Lower leg skin (tissue), 4 donors: ENCODE measurements at places on chromosomes 1 and 21. TPM values are rescaled to one million over a fixed set of nuclear protein-coding genes. Genes with fewer than 3 reads are reported as not detected.

DNA sequence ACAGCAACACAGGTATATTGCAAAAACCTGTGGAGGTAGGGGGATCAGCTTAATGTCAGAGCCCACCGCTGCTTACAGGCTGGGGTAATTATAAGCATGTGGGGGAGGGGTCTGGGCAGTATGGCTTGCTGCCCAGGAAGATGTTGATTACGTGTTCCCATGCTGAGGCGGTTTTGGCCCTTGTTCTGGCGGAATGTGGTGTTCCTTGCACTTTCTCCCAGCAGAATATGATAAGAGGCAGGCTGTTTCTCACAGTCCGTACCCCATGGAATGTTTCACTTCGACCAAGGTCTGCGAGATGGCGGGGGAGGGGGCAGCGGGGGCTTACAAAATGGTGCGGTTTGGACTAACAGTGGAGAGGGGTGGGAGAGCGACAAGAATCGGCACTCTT lies 9.8 kb upstream of the HPCAL4 start:
- DNase-seq: no peak

GRCh38 chr1:25550683-25551310 lies 7.4 kb downstream of the LDLRAP1 start:
- no peak for DNase-seq

- no peak for DNase-seq
Observed at GRCh38 chr1:44294588-44295007, 60.5 kb downstream of the ERI3 start.

DNA sequence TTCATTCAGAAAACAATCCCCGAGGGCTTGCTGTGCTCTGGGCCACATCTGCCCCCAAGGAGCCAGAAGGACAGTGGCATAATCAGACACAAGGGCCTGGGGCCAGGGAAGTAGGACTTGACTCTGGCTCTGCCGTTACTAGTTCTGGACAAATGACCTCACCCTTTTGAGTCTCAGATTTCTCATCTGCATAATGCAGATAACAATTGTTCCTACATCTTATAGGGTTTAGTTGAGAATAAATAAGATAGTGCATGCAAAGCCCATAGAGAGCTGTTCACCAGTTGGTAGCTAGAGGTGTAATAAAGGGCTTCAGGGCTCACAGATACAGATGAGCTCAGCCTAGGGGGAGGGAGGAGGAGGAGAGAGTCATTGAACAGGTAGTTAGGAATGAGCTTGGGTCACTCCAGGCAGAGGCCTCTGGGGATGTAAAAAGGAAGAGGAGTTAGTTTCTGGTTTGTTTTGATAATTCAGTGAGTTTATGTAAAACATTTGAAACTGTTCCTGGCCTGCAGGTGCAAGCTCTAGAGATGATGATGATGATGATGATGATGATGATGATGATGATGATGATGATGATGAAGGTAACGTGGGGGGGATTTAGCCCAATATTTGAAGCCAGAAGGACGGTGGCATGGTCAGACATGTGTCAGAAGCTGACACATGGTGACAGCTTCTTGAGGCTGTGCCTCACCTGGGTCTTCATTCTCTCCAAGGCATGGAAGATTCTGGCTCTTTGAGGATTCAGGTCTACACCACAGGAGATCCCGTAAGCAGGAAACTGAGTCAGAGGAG lies 858 bp downstream of the LACTBL1 start:
- DNase-seq: no peak

- no peak for DNase-seq
Observed at GRCh38 chr1:178057141-178057765, 36.7 kb upstream of the RASAL2 start.

DNA sequence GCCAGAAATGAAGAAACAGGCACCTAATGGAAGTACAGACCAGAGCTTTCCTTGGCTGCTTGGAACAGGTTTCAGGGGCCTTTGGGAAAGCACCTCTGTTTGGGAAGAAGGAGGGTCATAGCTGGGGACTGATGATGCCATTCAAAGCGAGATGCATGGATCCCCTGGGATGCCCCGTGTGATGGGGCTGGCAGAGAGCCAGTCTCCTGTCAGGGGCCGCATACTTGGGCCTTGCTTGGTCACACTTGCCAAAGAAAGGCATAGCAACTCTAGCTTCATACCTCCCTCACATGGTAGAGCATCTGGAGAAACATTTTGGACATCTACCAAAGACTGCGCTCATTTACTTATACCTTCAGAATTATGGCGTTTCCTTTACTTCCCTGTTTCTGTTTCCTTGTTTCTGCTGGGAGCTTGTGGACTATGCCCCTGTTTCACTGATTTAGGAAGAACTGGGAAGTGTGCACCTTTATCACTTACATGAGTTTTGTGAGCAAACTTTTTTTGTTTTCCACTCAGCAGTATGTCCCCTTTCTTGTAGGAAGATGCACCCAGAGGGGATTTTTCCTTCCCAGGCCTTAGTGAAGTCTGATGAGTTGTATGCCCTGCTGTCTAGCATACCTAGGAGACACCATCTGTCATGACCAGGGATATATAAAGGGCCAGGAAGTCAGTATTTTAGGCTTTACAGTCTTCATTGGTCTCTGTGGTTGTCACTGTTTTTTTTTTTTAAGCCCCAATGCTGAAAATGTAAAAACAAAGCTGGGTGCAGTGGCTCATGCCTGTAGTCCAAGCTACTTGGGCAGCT lies 19.8 kb upstream of the ST3GAL3 start:
- no peak for DNase-seq

WDR64 gene
- not detected for total RNA-seq

HES2 gene
- 44.1 TPM for total RNA-seq

DNA sequence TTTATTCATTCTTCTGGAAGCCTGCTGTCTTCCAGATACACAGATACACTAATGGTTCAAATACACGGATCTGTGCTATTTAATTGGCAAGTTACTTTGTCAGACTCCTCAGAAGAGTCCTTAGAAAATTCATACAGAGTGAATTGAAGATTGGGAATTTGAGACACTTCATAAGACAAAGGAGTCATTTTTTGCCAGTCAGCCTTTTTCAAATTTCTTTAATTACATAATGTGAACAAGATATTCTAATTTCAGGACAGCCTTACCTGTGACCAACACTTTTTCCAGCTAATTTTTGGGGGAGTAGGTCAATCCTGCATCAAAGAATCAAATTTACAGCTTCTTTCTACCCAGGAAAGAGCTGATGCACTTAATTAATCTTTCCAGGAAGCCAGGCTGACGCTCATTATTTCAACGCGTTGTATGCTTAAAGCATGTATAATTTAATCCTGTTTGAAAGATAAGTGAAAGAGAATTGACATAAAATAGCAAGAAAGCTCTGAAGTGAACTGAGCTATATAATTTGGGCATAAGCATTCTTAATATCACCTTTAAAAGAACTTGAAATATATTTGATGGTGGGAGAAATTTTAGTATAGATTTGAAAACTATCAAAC lies 12.8 kb upstream of the NRIP1 start:
- no peak for DNase-seq

RPE65 gene
- not detected for total RNA-seq

SMCP gene
- not detected for total RNA-seq

MRAP gene
- 1.4 TPM for total RNA-seq

GRCh38 chr1:84849357-84849975 lies 43.5 kb downstream of the LPAR3 start:
- DNase-seq: no peak

DNA sequence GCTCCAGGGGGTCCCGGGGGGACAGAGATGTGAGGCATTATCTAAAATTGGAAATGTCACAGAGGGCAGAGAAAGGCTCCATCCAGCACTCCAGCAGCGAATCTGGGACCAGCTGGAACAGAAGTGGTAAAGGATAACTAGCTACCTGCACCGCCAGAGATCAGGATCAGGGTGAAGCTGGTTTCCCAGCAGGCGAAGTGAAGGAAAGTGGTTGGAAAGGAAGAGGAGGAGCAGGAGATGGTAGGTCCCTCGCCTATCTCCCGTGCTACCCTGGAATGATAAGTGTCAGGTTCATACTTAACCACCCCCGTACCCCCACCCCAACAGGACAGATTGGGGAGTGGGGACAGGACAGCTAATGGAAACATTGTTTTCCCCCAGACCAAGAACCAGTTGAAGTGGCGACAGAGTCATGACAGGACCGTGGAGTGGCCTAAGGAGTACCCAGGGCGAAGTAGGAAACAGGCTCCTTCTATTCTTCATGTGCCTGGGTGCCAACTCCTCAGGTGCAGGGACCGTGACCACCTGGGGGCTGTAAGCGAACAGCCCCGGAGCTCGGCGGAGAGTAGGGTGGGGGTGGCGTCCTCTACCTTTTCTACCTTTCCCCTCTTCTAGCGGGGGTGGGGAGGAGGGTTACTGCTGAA lies 717 bp downstream of the B4GALT3 start:
- DNase-seq: no peak

TMEM125 gene
- 34.5 TPM for total RNA-seq
